ENCODE measurements at places on chromosomes 12 and 14. TPM values are rescaled to one million over a fixed set of nuclear protein-coding genes. Genes with fewer than 3 reads are reported as not detected.

The SERPINA9 gene
- not detected for total RNA-seq

The PRKAB1 gene
- 13.0 TPM for total RNA-seq

The C2CD5 gene
- 10.8 TPM for total RNA-seq

The MYF5 gene
- total RNA-seq, result not detected

The OR11G2 gene
- not detected for total RNA-seq

The TAS2R30 gene
- total RNA-seq, result 1.4 TPM

The TAS2R7 gene
- not detected for total RNA-seq

The GPRC5A gene
- 0.73 TPM for total RNA-seq

The FAIM2 gene
- not detected for total RNA-seq

The MORN3 gene
- not detected for total RNA-seq

The FOXN4 gene
- 0.10 TPM for total RNA-seq

The DNAH10 gene
- 0.28 TPM for total RNA-seq

GRCh38 chr14:47427629-47428028, 247.8 kb downstream of the MDGA2 start:
- no peak for DNase-seq

GRCh38 chr12:115818973-115819372, 458.5 kb downstream of the MED13L start:
- DNase-seq, result no peak

DNA sequence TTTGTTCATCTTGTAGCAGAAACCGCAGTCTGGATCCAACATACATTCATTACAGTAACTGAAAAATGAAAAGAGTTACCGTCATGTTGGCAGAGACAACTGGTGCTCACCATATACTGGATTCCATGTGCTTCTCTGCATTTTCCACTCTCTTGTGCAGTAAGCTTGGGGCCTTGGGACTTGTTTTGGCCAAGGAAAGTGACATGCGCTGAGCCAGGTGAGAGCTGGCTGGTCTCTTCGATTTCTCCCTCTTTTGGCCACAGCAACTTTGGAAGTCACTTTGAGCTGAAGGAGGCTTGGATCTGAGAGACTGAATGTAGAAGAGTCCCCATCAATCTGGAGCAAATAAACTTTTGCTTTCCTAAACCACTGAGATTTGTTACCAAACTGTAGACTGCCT, 210.6 kb upstream of the ABCD2 start:
- no peak for DNase-seq

GRCh38 chr14:63874223-63874622, 21.4 kb downstream of the SYNE2 start:
- DNase-seq, result no peak

DNA sequence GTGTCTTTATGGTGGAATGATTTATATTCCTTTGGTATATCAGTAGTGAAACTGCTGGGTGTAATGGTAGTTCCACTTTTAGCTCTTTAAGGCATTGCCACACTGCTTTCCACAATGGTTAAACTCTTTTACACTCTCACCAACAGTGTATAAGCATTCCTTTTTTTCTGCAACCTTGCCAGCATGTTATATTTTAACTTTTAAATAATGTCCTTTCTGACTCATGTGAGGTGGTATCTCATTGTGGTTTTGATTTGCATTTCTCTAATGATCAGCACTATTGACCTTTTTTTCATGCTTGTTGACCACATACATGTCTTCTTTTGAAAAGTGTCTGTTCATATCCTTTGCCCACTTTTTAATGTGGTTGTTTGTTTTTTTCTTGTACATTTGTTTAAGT, 142.5 kb downstream of the MSRB3 start:
- DNase-seq, result no peak

GRCh38 chr12:56398324-56398723, 35.7 kb upstream of the APOF start:
- no peak for DNase-seq

DNA sequence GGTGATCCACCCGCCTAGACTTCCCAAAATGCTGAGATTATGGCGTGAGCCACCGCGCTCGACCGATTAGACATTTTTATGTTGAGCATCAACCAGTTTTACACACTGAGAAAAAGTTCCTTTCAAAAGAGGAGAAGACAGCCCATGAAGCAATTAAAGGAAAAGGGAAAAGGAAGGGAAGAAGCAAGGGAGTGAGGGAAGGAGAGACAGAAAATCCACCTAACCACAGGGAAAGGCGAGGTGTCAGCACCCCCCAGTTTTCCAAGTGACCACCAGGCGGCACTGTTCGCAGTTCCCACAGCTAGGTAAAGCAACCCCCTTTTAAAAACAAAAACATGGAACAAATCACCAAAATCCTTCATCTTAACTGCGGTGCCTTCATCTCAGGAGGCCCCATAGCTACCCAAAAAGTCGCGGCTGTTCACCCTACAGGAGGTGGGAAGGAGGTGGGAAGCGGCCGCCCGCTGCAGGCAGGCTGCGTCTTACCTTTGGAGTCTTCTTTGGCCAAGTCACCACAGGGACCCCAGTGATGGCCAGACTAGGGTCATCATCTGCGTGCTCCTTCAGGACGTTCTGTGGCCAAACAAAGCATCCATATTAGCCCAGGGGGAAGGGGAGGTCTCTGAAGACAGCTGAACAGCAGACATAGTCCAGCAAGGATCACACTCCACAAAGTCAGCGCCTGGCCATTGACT, 86.6 kb downstream of the KDM2B start:
- DNase-seq, result no peak

- no peak for DNase-seq
Measured at GRCh38 chr14:53452005-53452673, 299.0 kb upstream of the DDHD1 start.

- no peak for DNase-seq
Measured at GRCh38 chr14:32567543-32568384, 238.7 kb downstream of the AKAP6 start.

DNA sequence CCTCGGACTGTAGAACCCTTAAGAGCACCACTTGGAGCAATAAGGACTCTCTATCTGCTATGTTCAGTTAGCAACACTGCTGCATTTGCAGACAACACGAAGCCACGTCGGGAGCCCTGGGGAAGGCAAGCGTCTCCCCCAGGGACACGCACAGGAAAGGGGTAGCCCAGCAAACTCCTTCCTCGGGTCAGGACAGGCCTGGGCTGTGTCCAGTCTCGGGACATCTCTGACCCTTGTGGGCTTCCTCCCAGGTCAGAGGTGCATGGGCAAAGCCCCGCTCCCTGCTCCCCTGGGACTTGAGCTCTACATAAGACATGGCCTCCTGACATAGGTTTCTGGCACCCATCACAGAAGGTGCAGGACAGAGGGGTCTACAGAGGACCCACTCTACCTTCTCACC, 119.5 kb downstream of the PIWIL1 start:
- DNase-seq, result no peak

- no peak for DNase-seq
Measured at GRCh38 chr14:100719976-100720520, 6.6 kb upstream of the DLK1 start.

DNA sequence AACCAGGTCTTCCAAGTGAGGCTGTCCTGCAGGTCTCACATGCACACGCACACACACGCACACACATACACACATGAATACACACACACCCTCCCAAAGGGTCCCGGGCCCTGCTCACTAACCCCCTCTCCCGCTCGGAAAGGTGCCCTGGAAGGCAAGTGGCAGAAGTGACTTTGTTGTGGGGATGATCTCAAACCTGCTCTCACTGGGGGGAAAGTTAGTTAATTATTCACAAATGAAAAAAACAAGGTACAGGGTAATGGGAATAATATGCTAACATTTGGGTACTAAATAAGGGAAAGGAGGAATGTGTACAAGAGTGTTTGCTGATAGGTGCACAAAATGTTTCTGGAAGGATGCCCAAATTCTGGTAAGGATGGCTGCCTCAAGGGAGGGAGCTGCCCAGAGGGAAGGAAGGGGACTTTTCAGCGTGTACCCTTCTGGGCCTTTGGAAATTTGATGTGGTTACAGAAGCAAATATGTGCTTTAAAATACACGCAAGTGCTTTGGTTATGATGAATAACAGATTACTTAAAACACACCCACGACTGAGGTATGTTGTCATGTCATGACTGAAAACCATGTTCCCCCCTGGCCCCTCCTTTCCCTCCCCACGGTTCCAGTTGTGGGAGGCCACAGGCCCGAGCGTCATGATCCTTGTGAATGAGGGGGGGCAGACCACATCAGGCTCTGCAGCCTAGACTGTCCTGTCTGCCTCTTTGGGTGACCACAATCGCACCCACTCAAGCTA, 43.3 kb upstream of the PLEKHG6 start:
- no peak for DNase-seq

GRCh38 chr14:100729982-100730381, 3.3 kb downstream of the DLK1 start:
- DNase-seq, result no peak

DNA sequence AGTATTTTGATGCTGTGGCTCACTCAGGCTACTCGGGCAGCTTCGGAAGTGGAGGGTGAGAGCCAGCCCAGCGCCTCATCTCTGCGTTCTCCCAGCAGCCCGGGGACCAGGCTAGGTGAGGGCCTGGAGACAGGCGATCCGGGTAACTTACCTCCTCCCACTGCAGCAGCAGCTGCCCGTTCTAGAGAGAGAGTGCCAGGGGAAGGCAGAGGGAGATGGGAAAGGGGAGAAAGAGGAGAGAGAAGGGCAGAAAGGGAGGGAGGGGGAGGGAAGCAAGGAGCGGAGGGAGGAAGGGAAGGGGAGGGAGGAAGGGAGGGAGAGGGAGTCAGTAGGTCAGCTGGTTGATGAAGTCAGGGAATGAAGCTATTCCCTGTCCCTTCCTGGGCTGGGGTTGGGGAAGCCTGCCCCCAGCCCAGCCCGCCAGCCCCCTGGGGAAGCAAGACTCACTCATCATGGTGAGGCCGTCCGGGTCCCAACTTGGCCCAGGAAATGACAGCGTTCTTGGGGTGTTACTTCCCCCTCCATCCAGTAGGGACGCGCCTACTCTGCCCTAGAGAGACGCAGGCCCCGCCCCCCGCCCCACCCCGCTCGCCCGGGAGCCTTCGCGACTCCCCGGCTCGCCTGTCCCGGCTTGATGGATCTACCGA, at the start of gene IFI27L2:
Gene IFI27L2, minus strand, starts transcription at position 494 of the 647 bp plus-strand sequence. Its CDS starts 40 bp downstream, at position 454.
- peak; percentile 44 for DNase-seq

GRCh38 chr12:1994429-1995143, 9.7 kb downstream of the DCP1B start:
- no peak for DNase-seq

- DNase-seq, result no peak
Measured at GRCh38 chr12:105449431-105449830, 118.9 kb downstream of the C12orf75 start.

GRCh38 chr14:29054119-29054518, 287.5 kb downstream of the FOXG1 start:
- DNase-seq, result no peak

GRCh38 chr14:97177016-97177415, 379.8 kb downstream of the VRK1 start:
- DNase-seq, result no peak

DNA sequence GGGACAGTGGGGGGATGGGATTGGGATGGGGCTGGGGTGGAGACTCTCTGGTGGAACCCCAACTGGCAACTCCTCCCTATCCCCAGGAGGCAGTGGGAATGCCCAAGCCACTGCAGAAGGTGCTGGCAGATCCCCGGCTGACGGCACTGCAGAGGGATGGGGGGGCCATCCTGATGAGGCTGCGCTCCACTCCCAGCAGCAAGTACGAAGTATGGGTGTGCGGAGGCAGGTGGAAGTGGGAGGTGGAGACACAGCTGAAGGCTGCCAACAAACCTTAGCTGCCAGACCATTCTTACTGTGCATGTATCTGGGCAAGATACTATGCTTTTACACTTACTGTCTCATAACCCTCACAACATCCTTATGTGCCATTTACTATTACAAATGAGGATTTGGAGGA, 8.2 kb downstream of the ARHGEF40 start:
- DNase-seq, result no peak

GRCh38 chr14:92489394-92490238, 24.0 kb upstream of the RIN3 start:
- no peak for DNase-seq

GRCh38 chr12:31477687-31478086, 113.2 kb downstream of the DENND5B start:
- DNase-seq, result no peak

Data from left lobe of liver (tissue), 2 donors.